PC-9 (cell line): ENCODE measurements at places on chromosomes 2 and 18.

DNA sequence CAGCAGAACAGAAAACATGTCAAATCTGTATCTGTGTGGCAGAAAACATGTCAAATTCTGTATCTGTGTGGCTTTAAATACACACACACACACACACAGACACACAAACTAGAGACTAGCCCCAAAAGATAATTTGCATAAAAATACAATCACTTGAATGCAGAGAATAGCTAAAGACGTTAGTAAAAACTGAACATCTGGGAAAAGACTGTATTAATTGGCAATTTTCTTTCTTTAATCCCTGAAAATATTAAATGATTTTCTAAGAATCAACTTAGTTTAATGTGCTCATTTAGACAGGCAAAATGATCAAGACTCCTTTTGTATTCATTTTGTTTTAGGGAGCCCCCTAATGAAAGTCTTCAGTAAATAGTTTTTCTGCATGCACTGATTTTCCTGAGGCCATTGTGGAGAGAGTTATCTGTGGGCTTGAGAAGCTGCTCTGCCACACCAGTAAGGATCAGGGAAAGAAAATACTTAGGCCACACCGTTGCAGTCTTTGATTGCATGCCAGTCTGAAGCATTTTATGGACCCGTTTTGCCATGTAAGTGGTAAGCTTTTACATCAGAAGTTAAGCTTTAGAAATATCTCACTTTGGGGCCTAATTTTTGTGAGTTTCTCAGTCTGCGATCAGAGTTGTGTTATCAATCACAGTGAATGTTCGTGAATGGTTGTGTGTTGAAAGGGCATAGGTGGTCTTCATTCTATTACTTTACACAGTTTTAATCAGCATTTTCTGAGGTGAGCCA lies 2.2 kb downstream of the SPATS2L start:
- DNase-seq: no peak

- no peak for DNase-seq
Measured at GRCh38 chr18:36120297-36120696, 8.8 kb downstream of the SLC39A6 start.

- DNase-seq: no peak
Measured at GRCh38 chr18:69814861-69815385, 132.8 kb downstream of the CD226 start.

DNA sequence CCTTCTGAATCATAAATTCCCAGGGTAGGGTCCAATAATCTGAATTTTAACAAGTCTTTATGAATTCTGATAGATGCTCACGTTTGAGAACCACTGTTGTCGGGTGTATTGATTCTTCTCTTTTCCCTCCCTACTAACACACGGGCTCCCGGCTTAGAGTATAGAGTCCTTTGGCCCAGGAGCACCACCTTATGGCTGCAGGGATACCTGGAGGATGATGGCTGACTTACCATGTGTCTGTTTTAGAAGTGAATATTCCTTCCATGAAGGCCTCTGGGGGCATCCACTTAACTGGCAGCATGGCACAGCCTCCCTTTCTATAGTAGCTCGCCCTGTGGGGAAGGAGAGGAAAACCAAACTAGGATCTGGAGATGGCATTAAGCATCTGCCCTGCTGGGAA lies 91.7 kb downstream of the CLIP4 start:
- DNase-seq: no peak

- DNase-seq: peak; percentile 36
Measured at GRCh38 chr2:96775160-96775559, 14.5 kb downstream of the CNNM4 start.

- no peak for DNase-seq
Measured at GRCh38 chr2:25551316-25551715, 122.1 kb downstream of the DTNB start.

- no peak for DNase-seq
Measured at GRCh38 chr2:119495948-119496347, 28.3 kb downstream of the SCTR start.

- DNase-seq: no peak
Measured at GRCh38 chr2:203347375-203347774, 19.2 kb downstream of the ABI2 start.

DNA sequence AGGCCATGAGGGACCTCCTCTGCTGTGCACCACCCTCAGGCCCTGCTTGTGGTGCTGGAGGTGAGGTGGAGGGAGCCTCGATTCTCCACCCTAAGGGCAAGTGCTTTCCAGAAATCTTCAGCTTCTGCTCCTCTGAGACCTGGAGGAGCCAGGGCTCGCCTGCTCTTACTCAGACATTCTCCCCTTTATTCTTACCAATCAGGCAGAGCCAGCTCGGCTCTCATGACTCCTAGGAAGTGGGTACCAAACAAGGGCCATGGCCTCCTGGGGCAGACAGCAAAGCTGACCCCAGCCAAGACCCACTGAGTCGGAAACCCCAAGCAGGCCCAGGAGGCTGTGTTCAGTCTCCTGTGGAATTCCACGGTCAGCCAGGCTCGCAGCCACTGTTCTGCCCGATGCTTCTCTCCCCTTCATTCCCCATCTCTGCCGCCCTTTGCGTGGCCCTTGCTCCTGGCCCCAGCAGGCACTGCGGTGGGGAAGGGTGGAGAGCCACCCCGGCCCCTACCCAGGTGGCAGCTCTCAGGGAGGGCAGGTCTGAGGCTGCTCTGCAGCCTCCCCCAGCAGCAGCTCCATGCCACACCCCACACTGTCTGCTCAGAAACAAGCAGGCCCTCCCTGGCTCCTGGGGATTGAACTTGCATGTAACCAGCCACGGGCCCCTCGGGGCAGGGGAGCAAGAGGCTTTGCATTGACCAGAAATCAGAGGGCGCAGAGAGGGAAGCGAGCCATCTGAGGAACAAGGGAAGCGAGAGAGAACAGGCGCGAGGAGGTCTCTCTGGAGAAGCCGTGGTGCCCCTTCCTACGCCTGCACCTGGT lies 24.0 kb downstream of the HS1BP3 start:
- DNase-seq: no peak

GRCh38 chr18:8468921-8469335 lies 140.3 kb upstream of the RAB12 start:
- no peak for DNase-seq

DNA sequence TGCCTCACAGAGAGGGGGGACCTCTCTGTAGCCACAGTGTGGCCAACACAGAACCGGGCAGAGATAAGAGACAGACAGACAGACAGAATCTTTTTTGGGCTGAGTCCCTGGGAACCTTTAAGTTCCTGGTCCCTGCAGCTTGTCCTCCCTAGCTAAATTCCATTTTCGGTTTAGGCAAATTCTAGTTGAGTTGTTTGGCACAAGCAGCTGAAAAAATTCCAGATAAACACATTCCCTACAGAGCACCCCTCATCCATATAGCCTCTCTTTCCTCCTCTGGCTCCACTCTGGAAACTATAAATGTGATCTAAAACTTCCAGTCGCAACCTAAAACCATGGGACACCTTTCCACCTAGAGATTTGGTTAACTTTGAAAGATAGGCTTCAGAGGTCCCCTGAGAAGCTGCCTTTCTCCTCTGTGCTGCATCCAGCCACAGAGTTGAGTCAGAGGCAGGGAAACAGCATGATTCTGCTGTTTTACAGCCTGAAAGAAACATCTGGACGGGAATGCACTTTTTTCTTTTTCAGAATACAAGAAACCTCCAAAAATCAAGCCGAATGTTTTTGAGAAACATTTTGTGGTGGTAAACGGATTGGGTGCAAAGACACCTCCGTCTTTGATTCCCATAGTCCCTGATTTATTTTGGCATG lies 30.9 kb downstream of the SLC4A3 start:
- no peak for DNase-seq

DNA sequence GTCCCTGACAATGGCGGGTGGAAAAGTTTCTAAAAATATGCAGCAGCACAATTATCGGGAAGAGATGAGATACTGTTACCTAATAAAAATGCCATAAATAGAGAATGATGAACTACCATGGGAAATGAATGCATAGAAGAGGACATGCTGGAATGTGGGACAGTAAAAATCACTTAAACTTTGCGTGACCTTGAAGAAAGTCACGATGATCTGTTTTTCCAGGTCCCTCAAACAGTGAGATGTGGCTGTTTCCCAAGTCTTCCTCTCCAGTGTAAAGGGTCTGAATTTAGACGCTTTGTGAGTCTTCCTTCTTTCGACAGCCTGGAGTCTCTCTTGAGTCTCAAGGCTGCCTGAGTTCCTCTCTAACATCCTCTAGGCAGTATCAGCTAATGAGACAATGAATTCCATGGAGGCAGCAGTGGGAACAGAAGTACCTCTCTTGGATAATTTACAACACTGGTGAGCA lies 1.4 kb downstream of the CLUL1 start:
- DNase-seq: no peak

GRCh38 chr2:35510636-35511035 lies 844.9 kb upstream of the CRIM1 start:
- DNase-seq: no peak

DNA sequence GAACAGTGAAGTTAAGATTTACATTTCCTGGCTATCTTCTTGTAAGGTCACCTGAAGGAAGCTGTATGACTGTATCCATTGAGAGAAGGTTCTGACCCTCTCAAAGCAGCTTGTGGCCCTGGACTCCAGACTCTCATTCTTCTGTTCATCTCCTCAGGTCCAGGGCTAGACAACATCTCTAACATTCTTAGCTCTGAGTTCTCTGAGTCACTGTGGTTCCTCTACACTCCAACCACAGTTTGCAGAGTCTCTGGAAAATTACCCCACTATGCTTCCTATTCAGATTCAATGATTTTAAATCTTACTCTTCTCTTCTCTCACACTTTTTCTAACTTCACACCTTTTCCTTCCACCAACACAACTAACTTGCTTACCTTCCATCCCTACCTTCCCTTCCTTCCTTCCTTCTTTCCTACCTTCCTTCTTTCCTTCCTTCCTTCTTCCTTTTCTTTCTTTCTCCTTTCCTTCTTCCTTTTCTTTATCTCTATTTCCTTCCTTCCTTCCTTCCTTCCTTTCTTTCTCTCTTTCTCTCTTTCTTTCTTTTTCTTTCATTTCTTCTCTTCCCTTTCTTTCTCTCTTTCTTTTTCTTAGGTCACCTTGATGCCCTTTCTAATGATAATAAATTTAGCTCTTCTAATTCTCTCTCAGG lies 824.3 kb upstream of the ZEB2 start:
- DNase-seq: no peak

DNA sequence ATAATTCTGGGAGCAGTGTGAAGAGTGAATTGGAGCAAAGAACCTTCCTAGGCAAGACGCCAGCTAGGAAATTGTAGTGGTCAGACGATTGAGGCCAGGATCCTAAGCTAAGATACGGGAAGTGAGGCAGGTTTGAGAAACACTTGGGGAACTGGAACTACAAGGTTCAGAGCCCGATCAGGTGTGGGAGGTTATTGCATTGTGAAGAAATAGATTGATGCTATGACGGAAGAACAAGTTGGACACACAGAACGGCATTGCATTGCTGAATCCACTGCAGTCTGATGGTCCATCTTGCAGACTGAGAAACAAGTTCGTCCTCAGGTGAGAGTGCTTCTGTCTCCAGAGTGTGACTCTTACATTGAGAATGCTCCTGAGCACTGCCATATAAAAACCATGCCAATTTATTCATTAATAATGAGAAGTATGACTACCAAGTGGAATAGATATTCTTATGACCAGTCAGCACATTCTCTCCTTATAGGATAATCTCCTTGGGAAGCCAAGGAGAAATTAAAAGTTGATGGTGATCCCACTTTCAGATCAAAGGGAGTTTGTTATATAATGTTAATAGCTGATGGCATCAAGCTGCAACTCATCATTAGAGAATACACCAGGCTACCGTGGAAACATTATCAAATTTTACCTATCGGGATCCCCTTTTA lies 30.9 kb downstream of the ANTXR1 start:
- DNase-seq: peak; percentile 59

DNA sequence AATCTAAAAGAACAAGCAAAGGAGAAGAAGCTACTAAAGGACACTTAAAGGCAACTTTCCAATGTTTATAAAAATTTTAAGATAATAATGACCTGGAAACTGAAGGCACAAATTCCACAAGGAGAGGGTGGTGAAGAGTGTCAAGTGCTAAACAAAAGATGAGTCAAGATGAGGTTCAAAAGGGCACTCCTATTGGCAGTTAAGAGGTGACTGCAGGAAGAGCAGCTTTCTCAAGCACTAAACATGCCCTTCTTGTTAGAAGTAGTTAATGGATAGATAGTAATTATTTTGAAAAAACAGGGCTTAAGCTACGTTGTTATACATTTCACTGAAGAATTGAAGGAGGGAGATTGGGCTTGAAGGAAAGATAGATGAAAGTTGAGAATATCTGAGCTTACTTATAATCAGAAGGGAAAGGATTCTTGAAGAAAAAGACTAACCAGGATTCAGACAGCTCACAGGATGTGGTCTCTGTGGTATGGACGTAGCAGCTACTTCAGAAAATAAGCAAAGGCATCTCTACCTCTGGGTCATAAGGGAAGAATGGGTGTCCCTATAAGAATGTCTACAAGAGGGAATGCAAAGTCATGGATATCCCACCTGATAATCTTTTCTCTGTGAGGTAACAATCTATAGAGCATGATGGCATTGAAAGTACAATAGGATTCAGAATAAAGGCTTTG lies 454.7 kb upstream of the SLC39A10 start:
- DNase-seq: no peak

- no peak for DNase-seq
Measured at GRCh38 chr2:101168706-101169105, 17.5 kb upstream of the TBC1D8 start.

GRCh38 chr18:77178559-77178958 lies 46.0 kb upstream of the MBP start:
- DNase-seq: no peak

DNA sequence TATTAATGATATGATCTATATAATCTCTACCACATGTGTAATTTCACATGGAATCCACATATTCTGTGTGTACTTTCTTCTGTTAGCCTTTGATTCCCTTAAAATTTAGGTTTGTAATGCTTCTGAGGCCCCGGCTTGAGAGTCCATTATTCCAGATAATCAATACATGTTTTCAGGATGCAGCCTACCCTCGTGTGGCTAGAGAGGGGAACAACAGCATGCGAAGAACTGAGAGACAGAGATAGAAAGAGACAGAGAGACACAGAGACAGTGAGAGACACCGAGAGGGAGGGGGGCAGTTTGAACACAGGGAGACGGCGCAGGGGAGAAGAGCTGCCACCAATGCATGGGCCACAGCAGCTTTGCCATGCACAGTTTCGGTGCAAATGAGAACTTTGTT lies 185.4 kb downstream of the SNTG2 start:
- no peak for DNase-seq

DNA sequence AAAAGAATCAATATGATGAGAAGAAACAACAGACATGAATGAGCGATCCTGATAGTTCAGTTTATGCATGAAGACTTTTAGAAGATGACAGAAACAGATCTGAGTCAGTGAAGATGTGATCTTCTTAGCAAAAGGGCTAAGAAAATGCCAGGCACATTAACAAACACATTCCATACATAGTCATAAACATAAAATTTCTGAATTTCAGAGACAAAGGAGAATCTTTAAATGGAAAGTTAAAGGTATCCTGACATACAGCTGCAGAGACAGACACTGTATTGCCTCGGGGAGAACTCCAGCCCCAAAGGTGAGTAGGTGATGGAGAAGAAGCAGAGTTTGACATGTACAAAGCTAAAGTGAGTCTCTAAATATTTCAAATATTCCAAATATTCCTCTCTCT lies 40.6 kb upstream of the FN1 start:
- DNase-seq: no peak

GRCh38 chr2:216991563-216991962 lies 131.7 kb upstream of the TNP1 start:
- no peak for DNase-seq
